ENCODE measurements at places on chromosomes 5 and 9. TPM values are rescaled to one million over a fixed set of nuclear protein-coding genes. Genes with fewer than 3 reads are reported as not detected.

The MARCHF3 gene
- total RNA-seq = 25.0 TPM

The TXN gene
- total RNA-seq = 66.0 TPM

The MYMK gene
- not detected for total RNA-seq

The HMCN2 gene
- total RNA-seq = 7.3 TPM

The F2R gene
- 7.2 TPM for total RNA-seq

The LRRC19 gene
- not detected for total RNA-seq

The ERAP2 gene
- 6.1 TPM for total RNA-seq

Measured in left ventricle myocardium superior (tissue), 1 donor.